ENCODE measurements at places on chromosomes 16 and 17.
A peak's percentile ranks its signal among the peaks of the same experiment; 100 is the strongest.

- no peak for DNase-seq
Observed at GRCh38 chr17:37134050-37134449, 185.3 kb downstream of the AATF start.

DNA sequence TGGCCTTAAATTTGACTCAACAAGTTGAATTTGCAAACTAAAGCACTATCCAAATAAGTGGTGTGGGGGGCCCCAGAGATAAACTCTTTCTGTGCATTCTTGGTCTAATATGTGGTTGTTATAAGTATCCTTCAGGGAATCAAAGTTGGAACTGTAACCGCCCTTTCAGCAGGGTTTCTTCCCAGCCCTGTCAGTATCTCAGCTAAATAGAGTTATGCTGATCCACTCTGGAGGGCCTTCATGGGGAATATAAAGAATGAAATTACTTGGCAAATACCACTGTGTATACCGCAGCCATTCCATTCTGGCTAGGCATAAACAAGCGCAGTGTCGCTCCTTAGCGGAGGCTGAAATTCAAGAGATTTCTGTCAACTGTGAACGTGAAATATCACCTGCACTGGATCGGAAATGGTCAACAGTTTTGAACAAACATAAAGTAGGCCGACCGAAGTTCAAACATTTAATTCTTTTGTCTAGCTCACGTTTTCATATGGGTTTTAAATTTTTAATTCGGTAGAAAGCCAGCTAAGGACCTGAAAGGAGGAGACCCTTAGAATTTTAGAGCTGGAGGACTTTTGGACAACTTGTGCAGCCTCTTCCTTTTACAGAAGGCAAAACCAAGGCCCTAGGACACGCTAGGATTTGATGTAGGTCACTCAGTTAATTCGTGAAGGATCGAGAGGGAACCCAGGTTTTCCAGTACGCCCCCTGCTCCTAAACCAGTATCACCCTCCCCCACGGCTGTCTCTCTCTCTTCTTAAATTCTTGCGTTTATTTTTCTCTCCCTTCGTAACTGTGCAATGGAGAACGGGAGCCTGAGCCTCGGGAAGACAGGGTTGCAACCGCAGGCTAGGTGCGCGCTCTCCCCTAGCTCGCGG is 74.7 kb downstream of the CHD9 start:
- DNase-seq = no peak

DNA sequence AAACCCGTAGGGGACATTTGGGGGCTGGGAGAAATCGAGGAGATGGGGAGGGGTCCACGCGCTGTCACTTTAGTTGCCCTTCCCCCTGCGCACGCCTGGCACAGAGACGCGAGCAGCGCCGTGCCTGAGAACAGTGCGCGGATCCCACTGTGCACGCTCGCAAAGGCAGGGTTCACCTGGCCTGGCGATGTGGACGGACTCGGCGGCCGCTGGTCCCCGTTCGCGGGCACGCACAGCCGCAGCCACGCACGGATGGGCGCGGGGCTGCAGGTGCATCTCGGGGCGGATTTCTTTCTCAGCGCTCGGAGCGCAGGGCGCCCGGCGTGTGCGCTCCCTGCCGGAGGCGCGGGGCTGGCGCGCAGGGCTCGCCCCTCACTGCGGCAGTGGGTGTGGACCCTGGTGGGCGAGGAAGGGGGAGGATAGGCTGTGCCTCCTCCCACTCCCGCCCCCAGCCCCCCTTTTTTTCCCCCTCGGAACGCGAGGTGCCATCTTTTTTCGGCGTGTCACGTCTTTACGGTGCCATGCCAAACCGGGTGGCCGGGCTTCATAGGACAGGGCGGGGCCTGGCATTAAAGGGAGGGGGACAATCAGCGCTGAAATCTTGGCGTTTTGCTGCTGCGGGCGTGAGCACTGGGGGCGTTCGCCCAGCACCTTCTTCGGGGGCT is 1.1 kb downstream of the MAPT start:
- DNase-seq = no peak

GRCh38 chr16:168424-168823 is 2.6 kb downstream of the HBM start:
- DNase-seq = no peak

GRCh38 chr17:21287703-21288449 is 3.4 kb downstream of the MAP2K3 start:
- DNase-seq = peak; percentile 71

DNA sequence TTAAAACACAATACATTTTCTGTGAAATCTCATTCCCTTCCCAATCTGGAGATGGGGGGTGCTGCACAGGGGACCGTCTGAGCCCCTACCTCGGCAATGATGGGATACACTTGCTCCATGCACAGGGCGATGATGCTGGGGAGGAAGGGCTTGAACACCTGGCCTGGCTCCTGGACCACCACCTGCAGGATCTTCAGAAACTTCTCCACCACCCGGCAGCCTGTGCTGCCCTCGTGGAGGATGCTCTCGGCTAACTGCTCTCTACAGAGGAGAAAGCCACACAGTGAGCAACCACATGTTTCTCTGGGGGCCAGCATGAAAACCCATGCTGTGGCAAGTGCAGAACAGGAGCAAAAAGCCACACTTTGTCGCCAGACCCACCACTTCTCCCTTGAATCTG is 42.4 kb upstream of the GSG1L start:
- DNase-seq = no peak

DNA sequence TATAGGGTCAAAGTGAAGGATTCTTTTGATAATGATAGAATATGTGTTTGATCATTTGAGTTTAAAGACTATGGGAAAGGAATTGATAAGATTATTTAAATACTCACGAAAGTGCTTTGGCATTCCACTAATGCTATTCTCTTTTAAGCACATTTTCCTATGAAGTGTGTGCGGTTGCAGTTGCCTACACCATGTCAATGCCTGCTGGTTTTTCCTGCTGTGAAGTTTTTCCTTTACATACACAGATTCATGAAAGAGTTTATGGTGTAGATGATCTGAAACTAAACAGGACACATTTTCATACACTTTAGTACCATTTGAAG is 78.7 kb downstream of the VMP1 start:
- DNase-seq = no peak

DNA sequence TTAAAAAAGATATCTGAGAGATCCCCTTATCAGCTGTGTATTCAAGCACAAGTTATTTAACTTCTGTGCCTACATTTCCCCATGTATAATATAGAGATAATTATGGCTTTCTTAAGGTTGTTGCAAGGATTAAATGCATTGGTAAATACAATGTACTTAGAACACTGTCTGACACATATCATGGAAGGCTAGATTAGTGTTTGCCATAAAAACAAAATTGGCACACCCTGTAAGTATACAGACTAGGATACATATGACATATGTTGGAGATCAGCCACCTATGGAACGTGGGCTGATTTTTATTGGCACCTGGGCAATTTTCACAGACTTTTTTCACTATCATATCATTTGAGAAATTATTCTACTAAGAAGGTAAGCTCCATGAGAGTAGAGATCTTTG is 2.2 kb downstream of the PMFBP1 start:
- no peak for DNase-seq

GRCh38 chr17:67125417-67125816 is 81.1 kb downstream of the CACNG1 start:
- DNase-seq = no peak

- DNase-seq = peak; percentile 35
Observed at GRCh38 chr17:44774271-44775135, 15.7 kb downstream of the ADAM11 start.

- no peak for DNase-seq
Observed at GRCh38 chr17:30413109-30413508, 34.4 kb downstream of the CPD start.

DNA sequence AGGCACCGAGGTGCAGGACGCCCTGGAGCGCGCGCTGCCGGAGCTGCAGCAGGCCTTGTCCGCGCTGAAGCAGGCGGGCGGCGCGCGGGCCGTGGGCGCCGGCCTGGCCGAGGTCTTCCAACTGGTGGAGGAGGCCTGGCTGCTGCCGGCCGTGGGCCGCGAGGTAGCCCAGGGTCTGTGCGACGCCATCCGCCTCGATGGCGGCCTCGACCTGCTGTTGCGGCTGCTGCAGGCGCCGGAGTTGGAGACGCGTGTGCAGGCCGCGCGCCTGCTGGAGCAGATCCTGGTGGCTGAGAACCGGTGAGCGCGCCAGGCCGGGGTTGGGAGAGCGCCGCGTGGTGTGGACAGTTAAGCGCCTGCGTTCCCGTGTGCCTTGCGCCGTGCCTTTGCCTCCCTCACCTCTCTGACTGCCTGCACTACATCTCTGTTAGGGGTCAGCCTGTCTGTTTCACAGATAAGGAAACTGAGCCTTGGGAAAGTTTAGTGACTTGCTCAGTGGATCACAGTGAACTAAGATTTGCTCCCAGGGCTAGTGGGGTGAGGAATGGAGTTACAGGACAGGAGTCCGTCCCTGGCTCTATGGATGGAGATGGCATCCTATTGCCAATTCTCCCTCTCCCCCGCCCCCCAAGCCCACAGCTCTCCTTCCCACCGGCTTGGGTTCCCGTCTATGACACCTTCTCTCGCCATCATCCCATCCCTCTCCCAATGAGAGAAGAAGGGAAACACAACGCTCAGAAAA is 880 bp downstream of the SARM1 start:
- no peak for DNase-seq

DNA sequence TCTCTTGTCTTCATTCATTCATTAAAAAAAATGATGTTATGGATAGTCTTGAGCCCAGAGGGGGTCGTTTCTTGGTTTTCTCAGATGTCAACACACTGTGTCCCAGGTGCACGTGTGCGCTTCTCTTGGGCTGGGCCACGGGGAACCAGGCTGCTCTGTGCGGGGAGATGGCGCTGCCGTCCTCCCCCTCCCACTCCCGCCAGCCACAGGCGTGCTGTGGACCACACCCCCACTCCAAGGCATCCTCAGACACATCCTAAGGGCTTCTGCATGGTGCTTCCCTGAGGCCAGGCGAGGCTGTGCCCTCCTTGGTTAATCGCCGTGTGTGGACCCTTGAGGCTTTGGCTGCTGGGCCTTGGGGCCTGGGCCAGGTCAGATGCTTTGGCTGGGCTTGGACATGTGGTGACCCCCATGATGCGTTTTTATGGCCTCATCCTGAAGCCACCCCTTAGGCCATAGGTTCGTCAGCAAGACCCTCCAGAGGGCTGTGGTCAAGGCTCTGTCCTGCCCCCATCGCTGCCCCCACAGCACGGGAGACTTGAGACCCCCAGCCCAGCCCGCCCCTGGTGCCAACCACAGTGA is 245.7 kb upstream of the CIBAR2 start:
- DNase-seq = no peak

- DNase-seq = no peak
Observed at GRCh38 chr16:1075546-1075945, 3.0 kb downstream of the SSTR5 start.

DNA sequence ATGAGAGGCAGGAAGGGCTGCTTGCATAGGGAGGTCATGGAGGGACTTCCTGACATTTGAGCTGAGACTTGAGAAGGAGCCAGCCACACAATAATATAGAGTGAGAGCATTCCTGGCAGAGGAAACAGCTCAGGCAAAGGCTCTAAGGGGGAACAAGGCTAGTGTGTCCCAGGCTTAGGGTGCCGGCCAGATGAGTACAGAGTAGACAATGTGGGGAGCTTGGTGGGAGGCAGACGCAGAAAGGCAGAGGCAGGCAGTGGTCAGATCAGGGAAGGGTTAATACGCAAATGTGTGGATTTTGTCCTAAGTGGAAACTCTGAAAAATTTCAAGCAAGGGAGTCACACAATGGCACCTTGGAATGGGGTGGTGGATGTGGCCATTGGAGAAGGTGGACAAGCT is 31.3 kb downstream of the CD300LB start:
- no peak for DNase-seq

All from SIG-M5 (cell line).